ENCODE measurements at places on chromosomes 4 and X.

DNA sequence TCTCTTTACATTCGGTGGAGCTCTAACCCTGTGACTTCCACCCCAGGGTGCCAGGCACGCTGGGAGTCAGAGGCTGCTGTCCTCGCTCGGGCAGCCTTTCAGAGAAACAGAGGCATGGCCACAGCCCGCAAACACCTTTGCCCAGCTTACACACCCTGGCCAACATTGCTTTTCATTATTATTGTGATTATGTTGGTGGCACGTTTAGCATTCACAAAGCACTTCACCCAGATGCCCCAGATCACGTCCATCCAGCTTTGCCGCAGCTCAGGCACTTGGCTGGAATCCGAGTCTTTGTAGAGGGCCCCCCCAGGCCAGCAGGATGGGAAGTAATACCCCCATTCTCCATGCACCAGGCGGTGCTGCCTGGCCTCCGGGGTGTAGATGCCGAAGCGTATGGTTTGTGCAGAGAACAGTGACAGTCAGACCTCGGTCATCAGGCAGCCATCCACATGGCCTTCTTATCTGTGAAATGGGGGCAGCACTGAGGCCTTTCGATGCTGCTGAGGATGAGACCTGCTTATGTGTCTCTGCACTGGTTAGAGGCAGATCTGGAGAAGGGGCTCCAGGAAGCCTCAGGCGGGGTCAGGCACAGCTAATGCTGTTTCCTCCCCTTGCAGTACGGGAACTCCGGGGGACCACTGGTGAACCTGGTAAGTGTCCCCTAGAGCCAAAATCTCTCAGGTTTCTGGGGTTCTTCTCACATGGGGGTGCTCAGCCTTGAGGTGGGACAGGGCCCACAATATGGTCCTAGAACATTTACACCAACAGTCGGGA is 22.3 kb downstream of the HTRA3 start:
- DNase-seq, result no peak

- no peak for DNase-seq
Observed at GRCh38 chr4:40718586-40718985, 31.2 kb upstream of the NSUN7 start.

DNA sequence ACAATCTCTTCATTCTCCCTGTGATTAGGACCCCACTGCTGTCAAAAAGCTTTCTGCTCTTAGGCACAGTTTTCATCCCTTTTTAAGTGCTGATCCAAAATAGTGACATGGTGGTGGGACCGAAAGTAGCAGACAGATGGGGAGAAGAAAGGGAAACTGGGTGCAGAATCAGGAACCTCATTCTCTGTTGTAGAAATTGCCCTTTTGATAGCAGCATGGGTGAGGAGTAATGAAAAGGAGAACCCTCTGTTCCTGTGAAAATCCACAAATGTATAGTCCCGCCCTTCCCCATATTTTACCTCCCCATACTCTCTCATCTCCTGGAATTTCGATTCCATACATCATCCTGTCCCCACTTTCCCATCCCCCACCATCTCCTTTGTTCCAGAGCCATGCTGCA is 126.5 kb downstream of the STIM2 start:
- DNase-seq, result no peak

DNA sequence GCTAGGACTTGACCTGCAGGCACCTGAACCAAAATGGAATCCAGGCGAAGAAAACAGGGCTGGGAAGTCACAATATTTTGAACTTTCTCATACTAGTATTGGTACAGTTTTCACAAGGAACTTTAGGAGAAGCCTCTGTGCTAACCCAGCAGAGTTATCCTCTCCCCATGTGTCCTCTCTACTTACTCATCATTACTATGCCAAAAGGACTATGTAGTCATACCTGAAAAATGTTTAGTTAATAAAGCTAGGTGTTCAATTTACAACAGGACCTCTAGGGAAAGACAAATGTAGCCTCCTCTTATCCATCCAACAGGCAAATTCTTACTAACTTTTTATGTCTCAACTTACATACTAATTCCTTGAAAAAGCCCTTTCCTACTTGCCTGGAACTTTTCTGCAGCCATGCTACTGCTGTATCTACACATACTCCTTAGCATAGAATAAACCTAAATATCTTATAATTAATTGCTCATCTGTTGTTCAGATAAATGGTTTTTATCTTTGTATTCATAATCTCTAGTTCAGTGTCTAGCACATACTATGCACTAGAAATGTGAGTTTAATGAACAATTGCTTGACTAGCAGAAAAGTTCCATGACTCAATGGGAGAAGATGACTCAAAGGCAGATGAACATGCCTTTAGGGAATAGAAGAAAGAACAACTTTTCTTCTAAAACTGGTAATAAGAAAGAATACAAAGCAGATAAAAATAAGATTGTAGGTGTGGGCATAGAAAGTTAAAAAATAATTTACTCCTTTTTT is 215.5 kb upstream of the VEGFC start:
- no peak for DNase-seq

DNA sequence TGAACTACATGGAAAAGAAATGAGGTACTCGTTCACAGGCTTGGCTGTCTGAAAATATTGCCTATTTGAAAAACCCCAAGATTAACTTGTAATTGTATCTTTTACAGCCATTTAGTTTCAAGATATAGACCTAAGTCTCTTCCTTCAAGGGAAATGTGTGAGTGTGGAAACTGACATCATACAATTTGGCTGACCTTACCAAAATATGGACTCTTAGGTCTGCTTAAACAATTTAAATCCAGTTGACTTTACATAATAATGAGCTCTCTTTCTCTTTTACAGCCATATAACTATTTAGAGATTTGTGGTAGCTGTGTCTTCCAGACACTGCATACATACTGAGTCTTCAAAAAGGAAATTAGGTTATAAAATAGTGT is 186.9 kb downstream of the NR3C2 start:
- DNase-seq, result no peak

GRCh38 chr4:120629546-120630108 is 292.9 kb downstream of the PRDM5 start:
- no peak for DNase-seq

GRCh38 chr4:38980903-38981676 is 51.1 kb downstream of the TMEM156 start:
- DNase-seq, result no peak

- no peak for DNase-seq
Observed at GRCh38 chrX:113522814-113523213, 682.2 kb upstream of the AMOT start.

DNA sequence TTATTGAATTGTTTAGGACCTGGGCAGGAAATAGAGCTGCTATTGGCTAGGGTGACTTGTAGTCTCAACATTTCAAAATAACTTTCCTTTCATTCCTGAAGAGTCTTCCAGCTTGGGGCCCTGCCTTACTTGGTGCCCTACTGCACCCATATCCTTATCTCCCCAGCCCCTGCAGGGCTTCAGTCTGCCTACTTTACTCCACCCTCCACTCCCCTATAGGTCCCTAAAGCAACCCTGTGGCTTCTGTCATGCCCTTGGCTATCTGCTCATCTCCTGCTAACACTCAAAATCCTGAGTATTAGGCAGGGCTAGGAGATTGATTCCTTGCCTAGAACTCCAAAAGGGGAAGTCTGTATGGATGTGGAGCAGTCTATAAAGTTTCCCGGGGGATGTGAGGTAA is 57.6 kb upstream of the PRKG2 start:
- DNase-seq, result no peak

DNA sequence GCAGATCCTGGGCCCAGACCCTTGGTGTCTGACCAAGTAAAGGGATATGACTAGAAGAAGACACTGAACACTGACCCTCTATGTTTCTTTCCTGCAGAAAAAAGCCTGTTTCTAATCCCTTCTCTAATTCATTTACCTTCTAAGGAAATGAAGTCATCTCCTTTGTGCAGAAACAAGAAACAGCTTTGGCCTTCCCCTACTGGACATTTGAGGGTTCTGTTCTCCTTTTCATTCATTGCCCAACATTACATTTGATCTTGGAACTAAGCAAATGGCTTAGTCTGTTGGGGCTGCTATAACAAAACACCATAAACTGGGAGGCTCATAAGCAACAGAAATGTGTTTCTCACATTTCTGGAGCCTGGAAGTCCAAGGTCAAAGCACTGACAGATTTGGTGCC is 20.0 kb downstream of the HCCS start:
- DNase-seq, result no peak

DNA sequence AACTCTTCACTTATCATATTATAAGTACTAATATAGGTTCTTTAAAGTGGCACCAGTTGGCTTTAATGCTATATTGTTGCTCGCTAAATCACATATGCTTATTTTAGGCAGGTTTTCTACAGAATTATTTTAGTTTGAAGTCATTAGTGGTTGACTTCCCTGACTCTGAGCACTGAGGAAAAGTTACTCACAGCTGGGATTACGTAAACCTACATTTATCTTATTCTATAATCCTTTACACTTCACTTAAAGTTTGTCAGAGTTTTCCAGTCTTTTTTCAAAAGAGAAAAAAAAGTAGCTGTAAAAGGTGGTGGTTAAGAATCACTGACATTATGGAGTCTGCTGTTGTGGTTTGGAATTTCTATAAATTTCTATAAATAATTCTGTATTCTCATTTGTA is 5.8 kb downstream of the UGT2B4 start:
- DNase-seq, result no peak

DNA sequence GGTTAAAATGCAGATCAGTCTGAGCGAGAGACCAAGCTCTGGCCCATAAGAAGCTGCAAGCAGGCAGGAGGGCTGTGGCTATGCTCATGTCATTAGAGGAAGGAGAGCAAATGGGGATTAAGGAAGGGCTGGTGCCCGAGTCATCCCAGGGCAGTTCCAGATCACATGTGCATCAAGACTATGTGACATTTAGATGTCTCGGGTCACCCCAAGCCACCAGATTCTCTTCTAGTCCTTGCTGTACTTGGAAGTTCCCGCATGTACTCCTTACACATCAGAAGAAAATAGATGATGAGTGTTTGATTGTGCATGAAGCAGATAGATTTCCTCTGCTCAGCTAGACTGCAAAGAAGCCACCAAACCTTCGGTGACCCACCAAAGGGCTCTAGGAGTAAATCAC is 42.1 kb upstream of the KLHL34 start:
- no peak for DNase-seq

- DNase-seq, result no peak
Observed at GRCh38 chrX:31747411-31747810, 675.6 kb upstream of the FTHL17 start.

DNA sequence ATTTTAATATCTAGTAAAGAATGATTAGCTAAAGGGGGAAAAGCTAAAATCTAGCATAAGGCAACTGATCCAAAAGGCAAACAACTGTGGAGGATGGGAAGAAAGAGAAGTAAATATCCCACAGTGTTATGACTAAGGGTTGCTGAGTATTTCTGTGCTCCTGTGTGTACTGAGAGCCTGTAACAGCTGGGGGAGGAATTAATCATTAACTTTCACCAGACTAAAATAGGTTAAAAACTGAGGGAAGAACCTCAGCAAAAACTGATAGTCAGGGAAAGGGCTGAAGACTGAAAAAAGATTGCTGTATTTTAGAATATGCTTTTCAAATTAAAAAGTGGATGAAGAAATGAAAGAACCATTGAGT is 365.9 kb downstream of the CXXC4 start:
- DNase-seq, result no peak

DNA sequence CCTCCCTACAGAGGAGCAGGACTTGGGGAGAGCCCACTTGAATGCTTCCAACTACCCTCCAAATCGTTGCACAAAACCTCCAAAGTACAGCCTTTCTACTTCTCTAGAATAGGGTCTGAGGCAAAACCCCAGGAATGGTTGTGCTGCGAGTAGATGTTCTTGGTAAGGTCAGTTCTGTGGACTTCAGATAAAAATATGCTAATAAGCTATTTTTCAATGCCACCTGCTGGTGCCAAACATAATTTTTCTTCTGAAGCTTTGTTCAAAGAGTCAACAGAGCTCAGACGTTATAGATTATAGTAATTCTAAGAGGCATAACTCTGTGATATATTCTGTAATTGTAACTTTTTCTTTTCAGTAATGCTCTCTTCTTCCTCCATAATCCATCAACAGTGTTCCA is 425.7 kb downstream of the GPAT3 start:
- DNase-seq, result no peak

DNA sequence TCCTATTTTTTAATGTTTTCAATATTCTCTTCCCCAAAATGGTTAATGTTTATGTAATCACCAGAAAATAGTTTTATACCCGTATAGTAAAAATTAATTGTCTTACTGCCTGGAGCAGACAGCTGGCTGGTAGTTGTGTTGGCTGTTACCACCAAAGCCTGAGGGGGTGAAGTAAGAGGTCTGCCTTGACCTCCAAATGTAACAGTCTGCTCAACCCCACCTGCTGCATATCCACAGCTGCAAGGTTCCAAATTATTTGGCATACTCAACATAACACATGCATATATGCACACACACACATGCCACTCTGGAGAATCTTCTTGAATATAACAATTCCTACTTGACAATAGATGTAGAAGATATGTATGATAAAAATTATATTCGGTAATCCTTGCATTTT is 624.3 kb downstream of the ADGRL3 start:
- no peak for DNase-seq

DNA sequence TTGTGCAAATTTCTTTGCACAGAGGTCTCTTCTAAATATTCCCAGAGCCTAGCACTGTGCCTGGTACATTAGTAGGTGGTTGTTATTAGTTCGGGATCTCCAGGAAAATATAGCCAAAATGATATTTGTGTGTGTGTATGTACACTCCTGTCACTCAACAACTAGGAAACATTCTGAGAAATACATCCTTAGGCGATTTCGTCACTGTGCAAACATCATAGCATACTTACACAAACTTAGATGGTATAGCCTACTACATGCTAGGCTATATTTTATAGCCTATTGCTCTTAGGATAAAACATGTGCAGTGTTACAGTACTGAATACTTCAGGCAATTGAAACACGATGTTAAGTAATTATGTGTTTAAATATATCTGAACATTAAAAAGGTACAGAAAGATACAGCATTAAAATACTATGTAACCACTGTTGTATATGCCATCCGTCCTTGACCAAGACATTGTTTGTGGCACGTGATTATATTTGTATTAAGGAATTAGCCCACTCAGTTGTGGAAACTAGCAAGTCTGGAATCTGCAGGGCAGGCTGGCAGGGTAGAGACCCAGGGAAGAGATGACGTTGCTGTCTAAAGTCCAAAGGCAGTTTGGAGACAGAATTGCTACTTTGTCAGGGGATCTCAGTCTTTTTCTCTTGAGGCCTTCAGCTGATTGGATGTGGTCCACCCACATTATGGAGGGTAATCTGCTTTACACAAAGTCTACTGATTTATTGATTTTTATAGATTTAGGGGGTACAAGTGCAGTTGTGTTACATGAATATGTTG is 106.9 kb downstream of the COL4A6 start:
- no peak for DNase-seq

DNA sequence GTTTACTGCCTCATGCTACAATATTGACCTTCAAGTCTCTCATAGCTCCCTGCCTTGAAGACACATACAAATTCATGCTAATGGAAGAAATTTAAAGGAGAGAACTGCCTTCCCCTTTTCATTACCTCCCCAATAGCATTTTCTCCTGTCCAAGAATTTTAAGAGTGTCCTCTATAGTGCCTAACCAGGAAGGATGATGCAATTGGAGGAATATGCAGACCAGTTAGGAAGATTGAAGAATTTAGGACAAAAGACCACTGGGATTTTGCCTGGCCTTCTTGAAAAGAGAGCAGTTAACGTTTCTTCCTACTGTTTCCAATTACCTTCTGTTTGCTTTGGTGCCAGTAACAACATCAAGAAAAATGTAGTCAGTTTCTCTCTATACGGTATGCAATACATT is 443.9 kb downstream of the INPP4B start:
- no peak for DNase-seq
